ENCODE measurements at places on chromosomes 1 and 21. TPM values are rescaled to one million over a fixed set of nuclear protein-coding genes. Genes with fewer than 3 reads are reported as not detected.
A peak's percentile ranks its signal among the peaks of the same experiment; 100 is the strongest.

- no peaks in the 10 kb centered on the region for H3K27me3 ChIP-seq
- peak; percentile 51 for DNase-seq
- H3K4me3 ChIP-seq, result no peak overlapping the region
- no peaks in the 10 kb centered on the region for H3K4me1 ChIP-seq
Observed at GRCh38 chr1:156797212-156797871, 19.3 kb downstream of the SH2D2A start.

DNA sequence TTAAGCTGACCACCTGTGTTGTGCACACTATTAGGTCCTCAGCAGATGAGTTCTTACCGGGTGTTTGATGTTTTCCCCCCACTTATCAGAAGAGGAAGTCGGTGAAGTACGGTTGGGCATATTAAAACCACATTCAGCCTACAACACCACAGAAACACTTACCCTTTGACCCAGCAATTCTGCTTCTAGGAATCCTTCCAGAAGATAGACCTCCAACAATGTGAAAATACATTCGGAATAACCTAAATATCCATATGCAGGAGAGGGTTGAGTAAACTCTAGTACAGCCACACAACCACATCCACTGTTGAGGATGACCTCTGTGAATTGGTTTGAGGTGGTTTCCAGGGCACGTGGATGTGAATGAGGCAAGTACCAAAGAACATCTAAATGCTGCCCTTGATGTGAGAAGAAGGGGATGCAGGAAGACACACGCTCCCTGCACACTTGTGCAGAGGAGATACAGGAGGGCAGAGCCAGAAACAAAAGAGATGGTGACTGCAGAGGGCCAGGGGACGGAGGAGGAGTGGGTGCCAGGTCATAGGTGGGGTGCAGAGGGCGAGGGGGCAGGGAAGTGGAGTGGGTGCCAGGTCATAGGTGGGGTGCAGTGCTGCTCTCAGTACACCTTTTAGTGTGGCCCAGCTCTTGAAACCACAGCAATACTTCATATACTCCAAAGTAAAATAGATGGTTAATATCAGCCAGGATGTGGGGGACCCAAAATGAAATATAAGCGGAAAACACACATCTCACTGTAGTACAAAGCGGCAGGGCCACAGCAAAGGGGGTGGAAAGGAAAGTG lies 12.8 kb downstream of the ADARB1 start:
- H3K27me3 ChIP-seq, result no peaks in the 10 kb centered on the region
- H3K27ac ChIP-seq, result no peak overlapping the region
- DNase-seq, result peak; percentile 43
- H3K4me1 ChIP-seq, result peaks cover 47% of the 10 kb centered on the region
- H3K4me3 ChIP-seq, result no peak overlapping the region

The MSH4 gene
- total RNA-seq, result 0.34 TPM

DNA sequence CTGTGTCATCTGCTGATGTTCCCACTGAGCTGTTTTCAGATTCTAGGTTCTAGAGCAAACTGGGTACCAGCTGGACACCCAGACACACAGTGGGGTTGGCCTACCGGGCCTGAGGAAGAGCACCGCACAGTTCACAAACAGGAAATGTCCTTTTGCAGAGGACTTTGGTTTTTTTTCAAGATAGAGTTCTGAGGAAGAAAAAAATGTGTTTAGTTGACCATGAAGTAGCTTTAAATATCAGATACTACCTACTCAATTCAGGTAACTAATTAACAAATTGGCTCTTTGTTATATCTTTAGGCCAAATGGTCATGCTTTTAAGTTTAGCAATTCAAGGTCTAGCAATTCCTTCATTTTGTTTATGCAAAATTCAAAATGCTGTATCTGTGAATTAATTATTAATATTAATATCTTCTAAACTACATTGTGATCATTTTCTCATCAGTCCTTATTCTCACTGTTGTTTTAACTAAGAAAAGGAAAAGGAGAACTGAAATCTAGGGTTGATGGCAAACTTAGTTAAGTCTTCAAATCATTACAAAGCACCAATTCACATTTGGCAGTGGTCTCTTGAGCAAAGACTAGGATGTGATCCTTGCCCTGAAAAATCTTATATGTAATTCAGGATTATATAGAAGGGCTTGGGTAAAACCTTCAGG lies 17.2 kb upstream of the NCF2 start:
- no peak overlapping the region for H3K4me3 ChIP-seq
- H3K4me1 ChIP-seq, result peaks cover 7% of the 10 kb centered on the region
- no peak overlapping the region for H3K27ac ChIP-seq

- no peaks in the 10 kb centered on the region for H3K4me1 ChIP-seq
- H3K4me3 ChIP-seq, result no peak overlapping the region
- DNase-seq, result peak; percentile 63
Observed at GRCh38 chr1:91282695-91283420, 121.8 kb downstream of the HFM1 start.

GRCh38 chr1:153566414-153567371 lies 1.0 kb upstream of the S100A2 start:
- peak overlapping the region; percentile 86 for H3K27ac ChIP-seq
- H3K27me3 ChIP-seq, result no peaks in the 10 kb centered on the region
- H3K4me1 ChIP-seq, result peaks cover 10% of the 10 kb centered on the region
- no peak overlapping the region for H3K4me3 ChIP-seq
- DNase-seq, result peak; percentile 73

DNA sequence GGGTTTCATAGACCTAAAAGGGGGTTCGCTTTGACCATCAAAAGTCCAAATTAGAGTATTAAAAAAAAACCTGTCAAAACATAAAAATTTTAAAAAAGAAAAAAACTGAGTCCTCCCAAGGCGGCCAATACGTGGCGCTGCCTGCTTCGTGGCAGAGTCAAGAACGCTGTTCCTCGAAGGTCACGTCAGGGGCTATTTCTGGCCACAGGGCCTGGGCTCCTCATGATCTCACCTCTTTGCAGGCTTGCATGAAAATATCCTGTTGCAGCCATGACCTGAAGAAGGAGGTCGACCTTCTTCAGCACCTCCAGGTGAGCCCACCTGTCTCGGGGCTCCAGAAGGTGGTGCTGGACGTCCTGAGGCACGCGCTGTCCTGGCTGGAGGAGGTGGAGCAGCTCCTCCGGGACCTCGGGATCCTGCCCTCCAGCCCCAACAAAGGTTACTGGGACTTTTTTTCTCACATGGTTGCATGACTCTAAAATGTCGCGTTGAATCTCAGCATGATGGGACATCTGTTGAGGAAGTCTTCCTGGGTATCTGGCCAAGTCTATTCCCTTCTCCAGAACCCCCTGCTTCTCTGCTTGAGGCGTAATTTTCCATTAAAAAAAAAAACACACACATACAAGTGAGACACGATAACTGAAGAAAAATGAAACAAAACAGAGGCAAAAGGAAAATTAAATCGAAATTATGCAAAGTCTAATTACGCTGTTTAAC lies 80.4 kb upstream of the EFHD2 start:
- no peaks in the 10 kb centered on the region for H3K4me1 ChIP-seq
- no peaks in the 10 kb centered on the region for H3K36me3 ChIP-seq
- H3K4me3 ChIP-seq, result no peak overlapping the region
- H3K27ac ChIP-seq, result no peak overlapping the region
- no peaks in the 10 kb centered on the region for H3K27me3 ChIP-seq

- no peak overlapping the region for H3K27ac ChIP-seq
- DNase-seq, result peak; percentile 85
- peaks cover 11% of the 10 kb centered on the region for H3K36me3 ChIP-seq
- H3K4me3 ChIP-seq, result no peak overlapping the region
Observed at GRCh38 chr1:10253755-10254154, 43.4 kb downstream of the KIF1B start.

DNA sequence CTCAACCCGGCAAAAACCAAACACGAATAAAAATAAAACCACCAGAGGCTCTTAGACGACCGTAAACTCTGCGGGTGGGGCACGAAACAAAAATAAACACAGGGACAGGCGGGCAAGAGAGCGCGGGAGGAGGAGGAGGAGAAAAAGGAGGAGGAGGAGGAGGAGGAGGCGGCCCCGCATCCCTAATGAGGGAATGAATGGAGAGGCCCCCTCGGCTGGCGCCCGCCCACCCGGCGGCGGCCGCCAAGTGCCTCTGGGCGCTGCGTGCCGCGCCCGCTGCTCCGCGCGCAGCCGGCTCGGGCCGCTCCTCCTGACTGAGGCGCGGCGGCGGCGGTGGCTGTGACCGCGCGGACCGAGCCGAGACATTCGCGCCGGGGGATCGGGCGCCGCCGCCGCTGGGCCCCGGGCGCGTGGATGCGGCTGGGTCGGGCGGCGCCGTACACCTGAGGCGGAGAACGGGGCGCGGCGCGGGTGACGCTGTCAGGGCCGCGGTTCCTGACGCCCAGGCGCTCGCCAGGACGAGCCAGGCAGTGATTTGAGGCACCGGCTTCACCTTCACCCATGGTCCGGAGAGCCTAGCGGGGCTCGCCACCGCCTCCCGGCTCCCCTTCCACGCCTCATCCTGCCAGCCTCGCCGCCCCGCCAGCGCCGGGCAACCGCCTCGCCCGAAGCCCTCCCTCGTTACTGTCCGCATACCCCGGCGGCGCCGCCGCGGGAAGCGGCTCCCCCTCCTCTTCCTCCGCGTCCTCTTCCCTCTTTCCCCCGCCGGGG lies at the start of gene MARK1:
Gene MARK1 (plus strand): TSS at position 229 of the 771 bp plus-strand sequence. CDS start 687 bp downstream, outside the sequence.
- H3K27me3 ChIP-seq, result peaks cover 11% of the 10 kb centered on the region
- peak; percentile 78 for DNase-seq
- peak within 1 kb of the TSS; percentile 43 for H3K4me3 ChIP-seq
- H3K36me3 ChIP-seq, result no peaks in the 10 kb centered on the region
- H3K27ac ChIP-seq, result peak within 1 kb of the TSS; percentile 78
- H3K4me1 ChIP-seq, result peaks cover 8% of the 10 kb centered on the region

The CRP gene
- total RNA-seq, result not detected

- H3K36me3 ChIP-seq, result no peaks in the 10 kb centered on the region
- peaks cover 13% of the 10 kb centered on the region for H3K4me1 ChIP-seq
- no peaks in the 10 kb centered on the region for H3K27me3 ChIP-seq
- peak; percentile 68 for DNase-seq
- no peak overlapping the region for H3K4me3 ChIP-seq
Observed at GRCh38 chr1:6261615-6261995, 707 bp upstream of the GPR153 start.

DNA sequence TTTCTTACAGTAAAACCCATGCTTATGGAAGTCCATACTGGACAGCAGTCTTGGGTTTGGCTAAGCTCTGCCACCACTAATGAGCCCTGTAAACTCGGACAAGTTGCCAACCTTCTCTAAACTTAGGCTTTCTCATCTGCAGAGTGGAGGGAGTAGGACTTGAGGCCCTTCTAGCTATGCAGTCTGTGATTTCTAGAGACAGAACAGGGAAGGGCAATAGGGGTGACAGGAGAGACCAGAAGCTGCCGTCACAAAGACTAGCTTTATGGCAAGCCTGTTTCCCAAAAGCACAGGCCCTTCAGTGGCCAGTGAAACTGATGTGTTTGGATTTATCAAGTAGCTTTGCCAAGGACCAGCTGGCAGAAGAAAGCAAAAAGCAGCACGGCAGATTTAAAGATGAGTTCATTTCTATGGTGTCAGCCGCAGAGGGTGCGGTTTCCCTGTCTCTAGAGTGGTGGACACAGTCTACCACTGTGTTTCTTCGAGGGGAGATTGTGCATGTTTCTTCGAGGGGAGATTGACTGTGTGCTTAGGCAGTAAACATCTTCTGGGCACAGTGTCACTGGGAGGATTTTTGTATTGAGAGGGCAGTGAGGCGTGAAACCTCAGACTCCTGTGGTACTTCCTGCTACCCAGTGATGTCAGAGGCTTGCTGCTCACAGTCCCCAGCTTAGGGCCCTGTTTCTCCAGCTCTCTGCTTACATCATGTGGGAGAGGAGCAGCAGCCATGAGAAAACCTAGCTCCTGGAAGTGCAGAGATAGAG lies 119.0 kb downstream of the ROR1 start:
- no peak overlapping the region for H3K27ac ChIP-seq
- peaks cover 8% of the 10 kb centered on the region for H3K4me1 ChIP-seq
- H3K27me3 ChIP-seq, result no peaks in the 10 kb centered on the region
- DNase-seq, result peak; percentile 56

The TPTE gene
- not detected for total RNA-seq

DNA sequence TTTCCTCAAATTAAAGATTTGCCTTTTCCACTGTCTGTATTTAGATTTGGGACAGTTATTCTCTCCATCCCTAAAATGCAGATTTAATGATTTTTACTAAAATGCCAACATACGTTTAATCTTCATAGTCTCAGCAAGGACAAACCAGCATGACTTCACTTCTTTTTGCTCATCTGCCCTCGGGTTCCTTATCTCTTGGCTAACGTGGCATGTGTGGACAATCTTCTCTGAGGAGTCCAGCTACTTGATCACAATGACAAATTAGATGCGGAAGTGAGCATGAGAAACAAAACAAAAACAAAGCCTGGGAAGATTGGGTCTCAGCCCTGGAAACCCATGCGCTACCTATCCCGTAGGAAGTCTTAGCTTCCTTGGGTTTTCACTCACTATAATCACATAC lies 1.0 kb downstream of the MRAP start:
- no peak overlapping the region for H3K27ac ChIP-seq
- no peaks in the 10 kb centered on the region for H3K4me1 ChIP-seq
- H3K36me3 ChIP-seq, result no peaks in the 10 kb centered on the region
- no peaks in the 10 kb centered on the region for H3K27me3 ChIP-seq
- DNase-seq, result no peak

DNA sequence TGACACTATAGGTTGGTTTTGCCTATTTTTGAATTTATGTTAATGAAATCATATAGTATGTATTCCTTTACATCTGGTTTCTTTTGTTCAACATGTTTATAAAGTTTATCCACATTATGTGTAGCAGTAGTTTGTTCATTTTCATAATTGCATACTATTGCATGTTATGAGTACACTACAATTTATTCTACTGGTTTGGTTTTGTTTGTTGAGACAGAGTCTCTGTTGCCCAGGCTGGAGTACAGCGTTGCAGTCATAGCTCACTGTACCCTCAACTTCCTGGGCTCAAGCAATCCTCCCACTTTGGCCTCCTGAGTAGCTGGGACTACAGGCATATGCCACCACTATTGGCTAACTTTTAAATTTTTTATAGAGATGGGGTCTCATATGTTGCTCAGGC lies 21.0 kb downstream of the RAD54L start:
- no peaks in the 10 kb centered on the region for H3K27me3 ChIP-seq
- no peak overlapping the region for H3K27ac ChIP-seq

GRCh38 chr21:39087238-39088030 lies 95.8 kb downstream of the PSMG1 start:
- no peak for DNase-seq
- peaks cover 19% of the 10 kb centered on the region for H3K4me1 ChIP-seq
- no peaks in the 10 kb centered on the region for H3K36me3 ChIP-seq

The KRTAP19-3 gene
- total RNA-seq, result not detected

DNA sequence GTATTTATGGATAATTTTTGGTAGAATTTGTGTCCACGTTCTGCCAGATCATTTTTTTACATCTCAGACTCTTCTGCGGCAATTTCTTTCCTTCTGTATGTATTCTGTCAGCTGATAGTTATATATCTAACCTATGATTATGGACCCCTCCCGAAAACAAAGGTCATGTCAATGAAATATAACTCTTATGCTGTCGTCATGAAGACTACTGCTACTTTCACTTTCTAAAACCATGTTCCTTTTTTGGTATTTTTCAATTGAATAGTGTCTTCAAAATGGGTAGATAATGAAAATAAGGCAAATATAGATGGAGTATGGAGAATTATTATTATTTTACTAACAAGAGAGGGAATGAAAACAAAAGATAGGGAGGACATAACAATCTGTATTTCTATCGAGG lies 3.2 kb downstream of the ANGPTL1 start:
- peaks cover 5% of the 10 kb centered on the region for H3K36me3 ChIP-seq
- peak; percentile 20 for DNase-seq
- peak overlapping the region; percentile 60 for H3K27ac ChIP-seq
- H3K4me3 ChIP-seq, result no peak overlapping the region

- H3K36me3 ChIP-seq, result no peaks in the 10 kb centered on the region
- no peaks in the 10 kb centered on the region for H3K27me3 ChIP-seq
- H3K4me3 ChIP-seq, result no peak overlapping the region
- peak; percentile 67 for DNase-seq
- peaks cover 16% of the 10 kb centered on the region for H3K4me1 ChIP-seq
- peak overlapping the region; percentile 59 for H3K27ac ChIP-seq
Observed at GRCh38 chr1:228964178-228965089, 229.2 kb downstream of the RHOU start.

GRCh38 chr1:160129046-160129445 lies 13.5 kb downstream of the ATP1A2 start:
- H3K4me1 ChIP-seq, result peaks cover 8% of the 10 kb centered on the region
- H3K27ac ChIP-seq, result no peak overlapping the region

The FBXO2 gene
- 10.7 TPM for total RNA-seq

Data from lung (tissue), 17 donors.